ENCODE measurements at places on chromosomes 5 and 9.

GRCh38 chr9:98829766-98830165 is 22.3 kb downstream of the GALNT12 start:
- DNase-seq, result no peak

DNA sequence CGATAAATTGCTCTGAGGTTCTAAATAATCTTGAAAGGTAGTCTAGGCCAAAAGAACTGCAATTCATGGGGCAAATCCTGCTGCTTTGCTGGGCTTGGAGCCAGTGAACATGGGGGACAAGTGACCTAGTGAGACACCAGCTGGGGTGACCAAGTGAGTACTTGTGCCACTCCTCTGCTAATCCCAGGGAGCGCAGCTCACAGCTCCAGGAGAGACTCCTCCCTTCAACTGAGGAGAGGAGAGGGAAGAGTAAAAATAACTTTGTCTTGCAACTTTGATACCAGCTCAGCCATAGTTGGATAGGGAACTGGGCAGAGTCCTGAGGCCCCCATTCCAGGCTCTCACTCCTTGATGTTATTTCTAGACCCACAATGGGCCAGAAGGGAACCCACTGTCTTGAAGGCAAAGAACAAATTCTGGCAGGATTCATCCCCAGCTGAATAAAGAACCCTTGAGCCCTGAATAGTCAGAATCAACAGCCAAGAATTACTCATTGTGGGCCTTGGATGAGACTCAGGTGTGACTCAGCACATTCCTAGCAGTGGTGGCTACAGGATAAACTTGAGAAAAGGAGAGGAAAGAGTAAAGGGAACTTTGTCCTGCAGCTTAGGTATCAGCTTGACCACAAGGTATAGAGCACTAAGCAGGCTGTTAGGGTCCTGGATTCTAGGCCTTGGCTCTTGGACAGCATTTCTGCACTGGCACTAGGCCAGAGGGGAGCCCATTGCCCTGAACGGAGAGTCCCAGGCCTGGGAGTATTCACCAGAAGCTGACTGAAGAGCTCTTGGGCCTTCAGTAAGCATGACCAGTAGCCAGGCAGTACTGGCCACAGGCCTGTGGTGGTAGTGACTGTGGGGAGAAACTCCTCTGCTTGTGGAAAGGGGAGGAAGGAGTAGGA is 288.3 kb upstream of the CDH18 start:
- no peak for DNase-seq

GRCh38 chr5:153974131-153974812 is 64.4 kb downstream of the FAM114A2 start:
- no peak for DNase-seq

GRCh38 chr5:14552017-14552416 is 29.6 kb upstream of the OTULINL start:
- no peak for DNase-seq

- DNase-seq, result no peak
Observed at GRCh38 chr5:118126159-118126558, 862.2 kb downstream of the DTWD2 start.

DNA sequence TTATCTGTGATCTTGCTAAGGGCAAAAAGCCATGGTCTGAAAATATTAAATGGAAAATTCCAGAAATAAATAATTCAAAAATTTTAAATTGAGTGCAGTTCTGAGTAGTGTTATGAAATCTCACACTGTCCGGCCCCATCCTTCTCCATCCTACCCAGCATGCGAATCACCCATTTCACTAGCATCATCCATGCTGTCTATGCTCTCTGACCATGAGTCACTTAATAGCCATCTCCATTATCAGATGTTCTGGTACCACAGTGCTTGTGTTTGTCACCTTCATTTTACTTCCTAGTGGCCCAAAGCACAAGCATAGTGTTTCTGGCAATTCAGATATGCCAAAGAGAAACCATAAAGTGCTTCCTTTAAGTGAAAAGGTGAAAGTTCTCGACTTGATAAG is 63.3 kb upstream of the SMC5 start:
- DNase-seq, result no peak

DNA sequence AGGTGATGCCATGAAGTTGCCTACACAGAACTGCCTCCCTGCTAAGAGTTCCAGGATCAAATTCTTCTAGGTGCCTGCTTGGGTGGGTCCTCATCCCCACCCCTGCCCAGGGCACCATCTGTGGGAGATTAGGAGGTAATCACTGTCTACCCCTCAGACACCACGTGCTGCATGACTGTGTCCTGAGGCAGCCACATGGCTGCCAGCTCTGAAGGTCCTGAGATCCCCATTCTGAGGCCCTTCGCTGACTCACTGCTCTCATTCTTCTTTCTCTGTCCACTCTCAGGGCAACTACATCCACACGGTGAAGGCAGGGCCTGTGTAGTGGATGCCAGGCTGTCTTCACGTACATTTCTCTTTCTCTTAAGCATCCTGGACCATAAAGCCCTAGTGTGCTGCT is 222.9 kb upstream of the ANKRD55 start:
- no peak for DNase-seq

DNA sequence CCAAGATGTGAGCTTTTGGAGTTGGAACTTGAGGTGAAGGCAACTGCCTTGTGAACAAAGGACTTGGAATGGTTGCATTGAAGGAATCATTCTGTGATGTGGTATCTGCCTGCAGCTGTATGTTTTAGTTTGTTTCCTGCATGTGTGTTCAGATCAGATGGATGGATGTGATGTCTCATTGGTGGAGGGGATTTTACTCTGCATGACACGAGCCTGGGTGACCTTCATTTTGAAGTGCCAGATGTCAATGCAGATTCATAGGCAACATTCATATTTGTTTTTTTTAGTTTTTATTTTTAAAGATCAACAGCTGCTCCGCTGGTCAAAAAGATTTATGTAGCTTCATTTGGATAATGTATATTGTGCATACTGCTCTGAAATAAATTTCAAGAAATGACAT is 13.5 kb downstream of the FBXL7 start:
- no peak for DNase-seq

- DNase-seq, result no peak
Observed at GRCh38 chr9:113578279-113578865, 114.8 kb downstream of the RGS3 start.

DNA sequence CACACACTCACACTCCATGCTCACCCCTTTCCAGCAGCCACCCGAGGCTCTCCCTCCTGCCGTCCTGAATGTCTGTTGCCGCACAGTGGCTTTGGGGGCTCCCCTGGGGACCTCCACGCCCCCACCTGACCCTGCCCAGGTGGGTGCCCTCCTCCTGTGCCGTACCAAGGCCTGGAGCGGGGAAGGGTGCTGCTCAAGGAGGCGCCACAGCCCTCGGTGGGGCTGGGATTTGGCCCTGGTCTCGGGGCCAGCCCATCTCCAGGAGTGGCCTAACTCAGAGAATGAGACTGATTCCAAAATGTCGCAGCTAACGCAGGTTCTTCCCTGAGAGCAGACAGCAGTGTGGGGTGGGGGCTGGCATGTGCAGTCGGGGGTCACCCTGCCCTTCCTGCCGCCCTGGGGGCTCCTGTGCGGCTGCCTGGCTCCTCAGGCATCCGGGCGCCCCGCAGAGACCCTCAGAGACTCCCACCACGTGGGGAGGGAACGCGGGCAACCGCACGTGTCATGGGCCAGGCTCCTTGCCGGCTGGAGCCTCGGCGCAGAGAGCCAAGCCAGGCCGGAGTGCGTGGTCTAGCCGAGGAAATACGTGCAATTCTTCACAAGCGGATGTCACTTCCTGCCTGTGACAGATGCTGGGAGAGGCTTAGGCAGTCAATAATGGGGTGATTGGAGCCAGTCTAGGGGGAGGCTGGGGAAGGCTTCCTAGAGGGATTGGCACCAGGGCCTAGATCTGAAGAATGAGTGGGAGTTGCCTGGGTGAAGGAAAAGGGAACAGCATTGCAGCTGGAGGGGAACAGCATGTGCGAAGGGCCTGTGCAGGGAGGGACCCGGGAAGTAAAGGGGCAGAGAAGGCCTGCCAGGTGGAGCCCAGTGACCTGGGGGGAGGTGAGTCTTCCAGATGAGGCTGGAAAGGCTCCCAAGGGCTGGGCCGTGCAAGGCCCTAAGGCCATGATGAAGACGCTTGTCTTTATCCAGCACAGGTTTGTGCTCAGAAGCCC is 44.1 kb downstream of the C9orf50 start:
- no peak for DNase-seq

DNA sequence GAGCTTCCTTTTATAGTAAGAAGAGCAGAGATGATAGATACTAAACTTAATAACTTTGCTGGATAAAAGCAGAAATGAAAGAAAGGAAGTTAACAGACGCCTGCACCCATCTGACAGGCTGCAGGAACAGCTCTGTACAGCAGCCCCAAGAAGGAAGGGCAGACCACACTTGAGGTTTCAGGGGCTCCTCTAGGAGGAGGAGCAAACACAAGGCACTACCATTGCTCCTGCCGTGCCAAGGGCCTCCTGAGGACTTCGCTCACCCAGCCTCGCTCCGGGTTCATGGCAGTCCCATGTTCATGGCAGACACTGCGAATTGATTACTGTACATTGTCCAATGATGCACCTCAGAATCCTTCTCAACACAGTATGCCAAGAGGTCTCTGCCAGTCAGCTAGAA is 85.1 kb downstream of the AMBP start:
- DNase-seq, result no peak

DNA sequence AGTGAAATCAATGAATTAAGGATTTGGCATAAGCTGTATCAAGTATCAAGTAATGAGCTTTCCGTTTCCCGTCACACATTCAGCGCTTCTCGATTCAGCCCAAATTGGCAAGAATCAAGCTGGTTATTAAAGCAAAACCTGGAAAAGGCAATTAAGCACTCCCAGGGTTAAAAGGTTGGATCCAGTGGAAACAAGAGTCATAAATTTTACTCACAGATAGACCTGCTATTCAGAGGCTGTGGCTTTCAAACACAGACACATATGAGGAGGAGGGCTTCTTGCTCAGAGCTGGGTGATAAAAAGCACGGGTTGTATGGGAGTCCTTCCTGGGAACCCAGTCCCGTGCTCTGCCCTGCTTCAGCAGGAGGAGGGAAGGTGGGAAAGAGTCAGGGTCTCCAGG is 112.3 kb upstream of the CXCL14 start:
- DNase-seq, result no peak

DNA sequence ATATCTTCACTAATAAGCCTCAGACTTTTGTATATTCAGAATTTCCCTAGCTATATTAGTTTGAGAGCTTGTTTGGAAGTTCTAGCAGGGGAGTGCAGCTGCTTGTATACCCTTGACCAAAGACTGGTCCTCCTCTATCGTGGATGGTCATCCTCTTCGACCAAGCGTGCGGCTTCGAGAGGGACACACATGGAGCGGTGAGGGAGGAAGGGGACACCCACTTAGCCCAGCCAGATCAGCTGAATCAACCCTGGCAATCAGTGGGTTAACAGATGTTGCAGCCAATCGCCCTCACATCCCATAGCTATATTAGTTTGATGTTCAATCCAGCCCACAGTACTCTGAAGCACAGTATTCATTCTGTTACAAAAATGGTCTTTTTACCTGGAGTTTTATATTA is 3.2 kb downstream of the CAVIN4 start:
- DNase-seq, result no peak

DNA sequence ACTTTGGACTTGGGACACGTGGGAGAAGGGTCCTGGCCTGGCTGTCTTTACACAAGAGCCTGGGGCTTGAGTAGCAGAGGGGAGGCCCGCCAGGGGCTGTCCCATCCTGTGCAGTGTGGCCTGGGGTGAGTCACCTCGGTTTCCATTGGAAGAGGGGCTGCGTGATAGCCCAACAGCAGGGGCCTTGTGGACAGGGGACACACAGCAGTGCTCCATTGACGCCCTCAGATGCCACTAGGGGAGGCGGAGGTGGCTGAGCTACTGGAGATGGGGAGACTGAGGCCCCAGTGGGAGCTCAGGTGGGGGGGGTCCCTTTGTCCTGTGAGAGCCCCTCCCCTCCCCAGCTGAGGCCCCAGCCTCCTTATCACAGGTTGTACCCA is 50.0 kb upstream of the RNU6ATAC start:
- DNase-seq, result no peak

DNA sequence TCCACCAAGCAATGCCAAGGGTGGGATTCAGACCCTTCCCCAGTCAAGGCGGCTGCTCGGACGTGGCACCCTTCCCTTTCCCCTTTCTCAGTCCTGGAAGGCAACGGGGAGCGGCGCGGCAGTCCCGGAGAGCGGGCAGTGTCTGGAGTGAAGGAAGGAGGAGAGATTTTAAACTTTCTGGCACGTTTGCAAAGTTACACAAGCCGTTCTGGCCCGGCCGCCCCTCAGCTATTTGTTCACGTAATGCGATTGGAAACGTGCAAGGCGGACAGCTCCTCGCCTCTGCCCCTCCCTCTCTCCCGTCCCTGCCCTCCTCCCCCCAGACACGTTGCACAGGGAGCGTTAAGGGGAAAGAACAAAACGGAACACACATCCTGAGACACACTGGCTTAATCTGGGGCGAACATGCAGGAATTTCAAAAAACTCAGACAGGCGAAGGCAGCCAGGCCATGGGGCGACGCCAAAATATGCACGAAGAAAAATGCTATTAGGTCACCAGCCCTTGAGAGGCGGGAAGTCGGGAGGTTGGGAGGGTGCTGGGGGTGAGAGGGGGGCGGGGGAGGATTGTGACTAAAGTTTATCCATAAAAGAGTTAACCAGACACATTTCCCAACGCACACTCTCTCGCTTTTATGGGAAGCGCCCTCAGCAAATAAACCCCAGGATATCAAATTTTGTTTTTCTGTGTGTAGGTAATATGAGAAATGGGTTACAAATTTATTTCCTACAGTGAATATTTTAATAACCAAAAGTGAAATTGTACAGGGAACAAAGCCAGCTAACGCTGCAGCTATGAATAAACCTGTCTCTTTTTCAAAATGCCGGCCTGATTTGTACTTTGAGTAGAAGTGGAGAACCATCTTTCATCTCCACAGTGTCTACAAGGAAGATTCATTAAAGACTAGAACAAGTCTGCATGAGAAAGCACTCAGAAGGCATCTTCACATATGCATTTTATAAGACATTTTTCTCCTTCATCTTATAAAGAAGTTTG is at the start of gene LOX:
Gene LOX, minus strand, starts transcription at position 144 of the 995 bp plus-strand sequence. CDS start 274 bp downstream, outside the sequence.
- DNase-seq, result no peak

DNA sequence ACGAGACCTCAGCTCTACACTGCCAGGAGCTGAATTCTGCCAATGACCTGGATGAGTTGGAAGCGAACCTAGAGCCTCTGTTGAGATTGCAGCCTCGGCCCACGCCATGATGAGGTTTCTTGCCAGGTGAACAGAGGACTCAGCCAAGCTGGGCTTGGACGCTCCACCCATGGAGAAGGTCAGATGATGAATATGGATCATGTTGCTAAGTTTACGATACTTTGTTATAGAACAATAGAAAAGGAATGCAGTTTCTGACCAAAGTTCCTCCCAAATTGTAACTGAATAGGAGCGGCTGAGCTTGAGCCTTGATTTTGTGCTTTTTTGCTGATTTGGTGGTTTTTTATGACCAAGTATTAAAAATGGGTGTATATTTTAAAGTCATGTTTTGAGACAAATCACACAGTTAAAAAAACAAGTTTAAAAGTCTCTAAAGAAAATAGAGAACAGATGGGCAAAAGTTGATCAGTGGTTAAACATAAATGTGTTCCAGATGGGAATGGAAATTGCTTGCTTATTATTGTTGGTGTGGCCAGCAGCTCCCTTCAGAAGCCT is 32.9 kb downstream of the ROPN1L start:
- DNase-seq, result no peak

- DNase-seq, result no peak
Observed at GRCh38 chr9:32350682-32351081, 33.8 kb upstream of the ACO1 start.

- no peak for DNase-seq
Observed at GRCh38 chr9:97695995-97696802, 941 bp downstream of the XPA start.

GRCh38 chr9:135394131-135394530 is 85.5 kb upstream of the PPP1R26 start:
- no peak for DNase-seq

Data from stimulated activated CD4-positive, alpha-beta T cell treated with anti-CD3 and anti-CD28 coated beads, Interleukin-1b, Interleukin-23, amount 100 ng/mL, for 24 hours (primary cell).